ENCODE measurements at places on chromosomes 1 and 21.
A peak's percentile ranks its signal among the peaks of the same experiment; 100 is the strongest.

- DNase-seq = no peak
Observed at GRCh38 chr1:170225781-170226530, 80.2 kb downstream of the NTMT2 start.

DNA sequence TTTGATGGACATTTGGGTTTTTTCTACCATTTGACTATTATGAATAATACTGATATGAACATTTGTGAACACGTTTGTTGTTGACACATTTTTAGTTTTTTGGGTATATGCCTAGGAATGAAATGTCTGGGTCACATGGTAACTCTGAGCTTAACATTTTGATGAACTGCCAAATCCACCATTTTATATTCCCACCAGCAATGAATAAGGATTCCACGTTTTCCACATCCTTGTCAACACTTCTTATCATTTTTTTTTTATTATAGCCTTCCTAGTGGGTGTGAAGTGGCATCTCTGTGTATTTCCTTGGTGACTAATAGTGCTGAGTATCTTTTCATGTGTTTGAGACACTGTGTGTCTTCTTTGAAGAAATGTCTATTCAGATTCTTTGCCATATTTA, 67.6 kb downstream of the RASAL2 start:
- no peak for DNase-seq

GRCh38 chr1:226690460-226690982, 48.6 kb downstream of the ITPKB start:
- DNase-seq = no peak

- no peak for DNase-seq
Observed at GRCh38 chr1:198776602-198777029, 137.8 kb downstream of the PTPRC start.

GRCh38 chr1:21575351-21575942, 66.2 kb downstream of the ALPL start:
- DNase-seq = no peak

GRCh38 chr1:59556398-59556797, 258.4 kb upstream of the HOOK1 start:
- no peak for DNase-seq

DNA sequence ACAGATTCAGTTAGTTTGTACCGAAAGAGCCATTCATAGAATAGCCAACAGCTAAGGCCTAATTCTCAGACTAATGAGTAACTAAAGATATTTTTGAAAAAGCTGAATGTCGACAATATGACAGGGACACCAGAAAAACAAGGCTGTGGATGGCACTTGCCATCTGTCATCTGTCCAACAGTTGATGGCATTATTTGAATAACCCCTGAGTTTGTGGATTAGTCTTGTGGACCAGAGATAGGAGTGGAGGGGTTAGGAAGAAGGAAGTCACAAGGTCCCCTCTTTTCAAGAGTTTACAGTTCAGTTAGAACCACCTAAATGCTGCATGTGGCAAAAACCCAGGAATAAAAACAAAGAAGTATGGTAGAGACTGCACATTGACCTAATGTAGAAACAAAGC, 356.5 kb upstream of the DUSP10 start:
- no peak for DNase-seq

- no peak for DNase-seq
Observed at GRCh38 chr1:63888984-63889383, 115.2 kb downstream of the ROR1 start.

GRCh38 chr1:3570066-3570986, 41.0 kb downstream of the MEGF6 start:
- no peak for DNase-seq

DNA sequence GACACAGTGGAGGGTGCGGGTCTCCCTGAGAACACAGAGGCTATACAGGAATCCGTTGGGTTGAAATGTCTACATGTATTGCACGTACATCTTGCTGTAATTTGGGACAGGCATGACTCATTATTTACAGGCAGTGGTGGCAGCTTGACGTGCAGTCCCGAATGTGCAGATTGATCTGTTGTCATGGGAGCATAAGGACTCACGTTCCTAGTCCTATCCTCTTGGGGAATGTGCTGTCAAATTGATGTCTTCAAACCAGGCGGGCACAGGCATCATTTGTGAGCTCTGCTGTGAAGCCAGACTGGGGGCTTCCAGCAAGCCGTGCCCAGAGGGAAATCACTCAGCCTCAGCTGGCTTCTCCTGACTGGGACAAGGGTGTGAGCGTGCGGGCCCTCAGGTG, 40.5 kb downstream of the S100B start:
- DNase-seq = no peak

GRCh38 chr1:8025061-8025670, 943 bp downstream of the ERRFI1 start:
- no peak for DNase-seq

- no peak for DNase-seq
Observed at GRCh38 chr1:181779343-181779742, 282.2 kb downstream of the ZNF648 start.

- DNase-seq = no peak
Observed at GRCh38 chr21:42230636-42231035, 11.7 kb downstream of the ABCG1 start.

DNA sequence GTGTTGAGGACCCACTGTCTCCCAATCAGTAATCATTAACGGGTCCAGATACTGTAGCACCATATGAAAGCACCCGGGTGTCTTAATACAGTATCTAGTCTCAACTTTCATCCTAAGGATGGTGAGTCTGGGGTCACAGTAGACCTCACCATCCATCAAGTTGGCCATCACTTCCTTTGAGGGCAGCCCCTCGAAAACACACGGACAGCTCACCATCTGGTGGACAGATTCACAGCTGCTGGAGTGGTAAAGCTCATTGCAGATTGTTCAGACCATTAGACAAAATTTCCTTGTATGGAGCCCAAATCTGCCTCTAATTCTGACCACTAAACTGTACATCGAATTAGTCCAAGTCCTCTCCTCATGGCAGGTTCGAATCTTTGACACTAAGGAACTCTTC, 123.1 kb downstream of the PGBD5 start:
- no peak for DNase-seq

- DNase-seq = no peak
Observed at GRCh38 chr1:156874142-156874541, 13.5 kb downstream of the NTRK1 start.

GRCh38 chr21:45819478-45820170, 161.9 kb upstream of the COL6A1 start:
- no peak for DNase-seq

DNA sequence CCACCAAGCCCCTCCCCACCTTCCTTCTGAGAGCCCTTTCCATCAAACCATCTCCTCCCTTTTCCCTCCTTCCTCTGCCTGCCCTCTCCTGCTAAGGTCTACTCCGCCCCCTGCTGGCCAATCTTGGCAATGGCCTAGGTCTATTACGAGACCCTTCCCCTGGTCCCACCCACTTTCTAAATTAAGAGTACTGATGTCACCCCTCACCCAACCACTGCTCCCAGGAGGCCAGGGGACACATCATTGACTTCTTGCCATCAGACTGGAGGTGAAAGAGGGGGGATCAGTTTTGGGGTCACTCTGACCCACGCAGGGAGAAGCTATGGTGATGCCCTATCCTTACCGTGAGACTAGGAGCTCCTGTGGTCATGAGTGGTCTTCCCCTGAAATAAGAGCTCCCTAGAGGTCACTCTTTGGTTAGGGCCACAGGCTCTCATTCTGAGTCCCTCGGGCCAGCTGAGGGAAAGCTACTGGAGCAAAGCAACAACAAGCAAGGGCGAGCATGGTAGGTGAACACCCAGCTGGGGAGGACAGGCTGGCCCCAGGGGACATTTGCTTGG, 34.6 kb upstream of the S100A7 start:
- DNase-seq = peak; percentile 29

GRCh38 chr1:99557546-99558202, 88.2 kb upstream of the PALMD start:
- no peak for DNase-seq

- DNase-seq = no peak
Observed at GRCh38 chr1:240613356-240614142, 1.6 kb upstream of the GREM2 start.

DNA sequence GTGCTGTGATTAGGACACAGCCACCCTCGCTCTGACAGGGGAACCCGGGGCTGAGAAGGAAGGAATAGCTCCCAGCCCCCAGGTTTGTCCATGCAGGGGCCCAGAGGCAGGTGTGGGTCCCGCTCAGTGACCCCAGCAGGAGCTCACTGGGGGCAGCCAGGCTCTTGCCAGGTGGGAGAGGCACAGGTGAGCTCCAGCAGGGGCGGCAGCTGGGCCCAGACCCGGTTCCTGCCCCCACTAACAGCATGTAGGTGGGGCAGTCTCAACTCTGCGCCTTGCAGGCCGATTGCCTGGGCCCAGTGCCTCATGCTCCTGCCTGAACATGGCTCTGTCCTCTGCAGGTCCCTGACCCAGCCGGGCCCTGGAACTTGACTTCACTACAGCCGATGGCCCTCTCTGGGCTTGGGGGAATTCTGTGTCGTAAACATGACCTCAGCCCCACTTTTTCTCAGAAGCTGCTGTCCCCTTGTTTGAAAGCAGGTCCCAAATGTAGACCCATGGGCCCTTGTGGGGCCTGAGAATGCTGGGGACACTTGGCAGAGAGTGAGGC, 127.0 kb downstream of the PRDM16 start:
- no peak for DNase-seq

GRCh38 chr1:243851765-243852164, 1.7 kb upstream of the AKT3 start:
- DNase-seq = no peak
